ENCODE measurements at places on chromosomes 7 and 10. TPM values are rescaled to one million over a fixed set of nuclear protein-coding genes. Genes with fewer than 3 reads are reported as not detected.

GRCh38 chr7:43905956-43906330, 453 bp downstream of the URGCP start:
- peak; percentile 29 for DNase-seq

GRCh38 chr10:25125201-25125611, 49.6 kb upstream of the GPR158 start:
- no peak for DNase-seq

- DNase-seq, result no peak
Measured at GRCh38 chr10:94105226-94105625, 111.5 kb downstream of the PLCE1 start.

- peak; percentile 41 for DNase-seq
Measured at GRCh38 chr10:132516771-132517725, 20.5 kb upstream of the INPP5A start.

- DNase-seq, result no peak
Measured at GRCh38 chr10:100969187-100970075, at the start of gene SEMA4G. Gene SEMA4G (plus strand): TSS chr10:100969504. CDS start chr10:100972913, 3,409 bp downstream.

- no peak for DNase-seq
Measured at GRCh38 chr7:75762350-75762917, 9.6 kb downstream of the CCL26 start.

GRCh38 chr7:111368381-111369065, 193.8 kb downstream of the IMMP2L start:
- no peak for DNase-seq

GRCh38 chr10:13396369-13396768, 48.3 kb upstream of the SEPHS1 start:
- no peak for DNase-seq

DNA sequence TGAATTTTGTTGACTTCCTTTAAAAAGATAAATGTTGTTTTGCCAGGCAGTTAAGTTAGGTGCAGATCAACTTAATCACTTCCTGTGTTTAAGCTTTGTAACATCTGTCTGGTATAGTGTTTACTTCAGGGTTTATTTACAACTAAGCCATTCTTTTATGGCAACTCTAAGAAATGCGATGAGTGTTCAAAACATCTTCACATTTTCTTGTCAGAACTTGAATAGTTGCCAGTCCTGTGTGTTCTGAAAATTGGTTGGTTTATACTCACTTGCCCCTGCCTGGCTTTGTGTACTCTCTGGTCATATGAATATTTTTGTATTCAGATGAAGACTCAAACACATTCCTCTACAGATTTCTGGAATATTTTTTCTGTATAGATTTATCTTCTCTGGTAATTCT, 327.2 kb downstream of the MDFIC start:
- no peak for DNase-seq

DNA sequence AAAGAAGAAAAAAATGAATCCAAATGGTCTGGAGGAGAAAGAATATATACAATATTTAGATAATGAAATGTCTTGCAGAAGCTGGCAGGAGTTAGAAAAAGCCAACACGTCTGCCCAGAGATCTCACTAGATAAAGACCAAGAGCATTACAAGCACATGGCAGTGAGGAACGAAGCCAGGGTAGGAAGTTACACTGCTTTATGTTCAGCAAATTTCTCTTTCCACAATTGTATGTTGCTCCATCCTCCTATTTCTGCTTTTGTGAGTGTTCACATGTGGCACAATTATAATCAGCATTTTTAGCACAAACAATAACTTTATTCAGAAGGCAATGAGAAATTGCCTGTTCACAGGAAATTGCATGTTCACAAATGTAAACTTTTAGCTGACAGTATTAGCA, 53.7 kb downstream of the LRRC17 start:
- no peak for DNase-seq

DNA sequence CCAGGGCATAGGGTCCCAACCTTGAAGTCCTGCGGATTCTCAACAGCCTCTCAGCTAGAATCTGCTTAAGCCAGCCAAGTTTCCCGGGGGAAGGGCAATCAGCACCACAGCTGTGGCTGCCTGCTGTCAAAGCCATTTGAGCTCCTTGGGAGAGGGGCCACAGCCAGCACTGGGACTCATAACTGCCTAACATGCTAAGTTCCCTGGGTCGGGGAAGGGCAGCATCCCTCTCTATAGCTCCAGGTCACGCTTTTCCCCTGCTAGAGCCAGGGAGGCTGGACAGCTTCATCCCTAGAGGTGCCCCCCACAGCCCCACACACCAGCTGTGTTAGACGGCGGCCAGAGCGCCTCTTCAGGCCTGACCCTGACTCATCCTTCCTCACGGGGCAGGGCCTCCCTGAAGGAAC, 49.6 kb upstream of the PDE1C start:
- no peak for DNase-seq

- DNase-seq, result no peak
Measured at GRCh38 chr7:79414910-79415309, 38.6 kb downstream of the MAGI2 start.

DNA sequence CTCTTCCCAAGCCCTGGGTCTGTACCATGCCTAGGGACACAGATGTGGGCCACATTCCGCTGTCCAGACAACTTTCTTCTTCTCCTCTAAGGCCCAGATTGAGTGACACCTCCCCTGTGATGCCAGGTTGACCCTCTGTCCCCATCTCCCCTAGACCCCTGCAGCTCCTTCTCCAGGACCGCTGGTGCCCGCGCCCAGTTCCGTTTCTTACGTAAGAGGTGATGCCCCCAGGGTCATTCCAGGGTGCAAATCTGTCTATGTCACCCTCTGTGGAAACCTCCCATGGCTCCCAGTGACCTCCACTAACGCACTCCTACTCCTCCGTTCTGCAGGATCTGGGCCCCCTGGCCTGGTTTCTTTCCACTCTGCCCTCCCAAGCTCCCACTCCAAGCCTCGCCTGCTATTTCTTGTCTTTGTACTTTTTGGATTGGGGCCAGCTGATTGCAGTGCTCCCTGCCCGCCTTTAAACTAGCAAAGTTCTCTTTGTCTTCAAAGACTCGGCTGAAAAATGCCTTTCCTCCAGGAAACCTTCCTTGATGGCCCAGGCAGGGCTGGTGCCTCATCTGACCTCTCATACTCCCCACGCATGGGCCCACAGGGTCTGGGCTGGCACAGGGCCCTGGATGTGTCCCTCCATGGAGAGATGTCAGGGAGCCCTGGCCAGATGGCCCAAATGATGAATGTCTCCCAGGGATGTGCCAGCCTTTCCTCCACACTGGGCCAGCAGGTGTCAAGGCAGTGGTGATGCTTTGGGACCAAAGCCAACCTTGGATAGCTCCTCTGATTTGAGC, 21.3 kb upstream of the ELN start:
- DNase-seq, result no peak

- no peak for DNase-seq
Measured at GRCh38 chr10:43372765-43373361, 1.4 kb downstream of the FXYD4 start.

CTAGE6 gene
- total RNA-seq, result 0.93 TPM

AKR1C3 gene
- 1.5 TPM for total RNA-seq

CALCR gene
- not detected for total RNA-seq

TBX20 gene
- not detected for total RNA-seq

TAS2R38 gene
- total RNA-seq, result not detected
